Stimulated activated CD8-positive, alpha-beta memory T cell treated with anti-CD3 and anti-CD28 coated beads, Interleukin-7, amount 100 ng/mL, for 24 hours (primary cell): ENCODE measurements at places on chromosomes 3 and 15.

GRCh38 chr3:126474498-126475412 is 936 bp downstream of the ZXDC start:
- DNase-seq = no peak

DNA sequence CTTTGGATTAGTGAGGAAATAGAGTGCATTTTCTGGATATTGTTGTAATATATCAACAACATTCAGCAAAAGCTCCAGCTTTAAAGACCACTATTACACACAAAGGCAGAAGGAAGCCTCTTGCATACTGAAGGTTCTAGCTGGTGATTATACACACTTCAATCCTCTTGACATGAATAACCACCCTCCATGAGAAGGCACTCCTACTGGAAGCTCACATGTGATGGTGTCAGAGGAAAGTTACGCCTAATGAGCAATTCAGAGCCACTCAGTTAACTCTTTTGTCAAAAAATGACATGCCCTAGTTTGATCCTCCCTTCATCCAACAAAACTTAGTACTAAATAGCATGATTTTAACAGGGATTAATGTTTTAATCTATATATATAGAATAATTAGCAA is 124.6 kb upstream of the LYSMD4 start:
- DNase-seq = no peak

- no peak for DNase-seq
Measured at GRCh38 chr15:74626336-74626735, 10.7 kb downstream of the CLK3 start.

DNA sequence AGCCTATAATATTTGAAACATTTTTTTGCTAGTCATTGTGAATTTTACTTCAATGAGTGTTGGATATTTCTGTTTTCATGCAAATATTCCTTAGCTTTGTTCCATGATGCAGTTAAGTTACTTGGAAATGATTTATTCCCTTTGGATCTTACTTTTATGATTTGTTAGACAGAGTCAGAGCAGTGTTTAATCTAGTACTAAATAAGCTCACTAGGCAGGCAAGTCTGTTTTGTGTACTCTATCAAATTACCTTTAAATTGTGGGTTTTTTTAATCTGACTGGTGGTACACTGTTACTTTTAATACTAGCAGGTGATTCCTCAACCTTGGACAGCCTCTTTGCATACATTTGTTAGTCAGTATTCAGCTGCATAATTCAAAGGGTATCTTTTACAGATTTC is 173.3 kb upstream of the MBNL1 start:
- no peak for DNase-seq

DNA sequence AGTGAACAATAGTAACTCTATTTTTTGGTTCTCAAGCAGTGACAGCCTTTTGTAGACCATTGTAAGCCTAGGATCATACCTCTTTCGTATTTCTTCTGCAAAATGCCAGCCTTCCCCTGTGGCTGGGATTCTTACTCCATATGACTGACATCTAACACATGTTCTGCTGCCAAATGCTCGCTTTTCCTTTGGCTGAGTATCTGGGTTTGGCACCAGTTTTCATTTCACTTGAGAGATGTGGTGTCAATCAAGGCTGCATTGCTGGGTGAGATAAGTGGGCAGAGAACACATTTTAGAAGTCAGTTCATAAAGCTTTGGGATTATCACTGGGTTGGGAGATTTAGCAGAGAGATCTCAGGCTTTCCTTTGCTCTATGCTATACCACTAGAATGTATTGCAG is 514.7 kb upstream of the SGO1 start:
- no peak for DNase-seq

GRCh38 chr15:60643555-60643954 is 164.6 kb upstream of the ICE2 start:
- no peak for DNase-seq
